A549 treated with CpdA at 1 μM for 4 hours (cell line): ENCODE measurements at places on chromosomes 2 and 18. TPM values are rescaled to one million over a fixed set of nuclear protein-coding genes. Genes with fewer than 3 reads are reported as not detected.

Gene CIDEA
- not detected in 5 replicates for total RNA-seq

Gene ABCG5
- total RNA-seq: 0.01 TPM in 1 of 5 replicates, not detected in the others

Gene IL37
- not detected in 5 replicates for total RNA-seq

Gene SLC9A4
- not detected in 5 replicates for total RNA-seq
